ENCODE measurements at places on chromosomes 3 and 15.

DNA sequence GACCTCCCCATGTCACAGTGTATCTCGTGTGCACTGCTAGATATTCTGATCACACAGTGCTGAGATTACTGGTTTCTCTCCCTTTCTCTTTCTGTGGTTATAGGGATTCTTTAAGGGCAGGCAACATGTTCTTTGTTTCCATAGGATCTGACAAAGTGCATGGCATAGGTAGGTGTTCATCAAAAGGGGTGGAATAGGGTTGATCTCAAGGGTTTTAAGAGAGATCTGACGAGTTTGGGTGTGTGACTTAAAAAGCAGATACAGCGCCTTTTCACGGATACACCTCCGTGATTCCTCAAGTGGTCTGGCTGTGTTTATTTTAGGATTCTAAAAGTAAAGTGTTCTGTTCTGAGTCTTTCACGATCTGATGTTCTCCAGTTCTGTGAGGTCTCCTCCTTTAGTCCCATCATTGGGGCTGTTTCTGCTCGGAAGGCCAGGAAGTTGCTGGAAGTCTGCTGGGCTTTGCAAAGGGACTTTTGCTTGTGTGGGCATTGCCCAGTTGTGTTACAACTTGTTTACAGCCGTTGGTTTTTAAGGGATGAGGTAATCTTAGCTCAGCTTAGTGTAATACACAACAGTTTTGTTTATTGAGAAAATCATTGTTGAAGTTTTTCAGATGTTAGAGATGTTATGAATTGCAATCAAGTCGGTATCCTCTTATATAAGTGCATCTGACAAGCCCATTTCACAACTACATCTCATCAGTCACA, 34.8 kb downstream of the IGF1R start:
- DNase-seq, result no peak

DNA sequence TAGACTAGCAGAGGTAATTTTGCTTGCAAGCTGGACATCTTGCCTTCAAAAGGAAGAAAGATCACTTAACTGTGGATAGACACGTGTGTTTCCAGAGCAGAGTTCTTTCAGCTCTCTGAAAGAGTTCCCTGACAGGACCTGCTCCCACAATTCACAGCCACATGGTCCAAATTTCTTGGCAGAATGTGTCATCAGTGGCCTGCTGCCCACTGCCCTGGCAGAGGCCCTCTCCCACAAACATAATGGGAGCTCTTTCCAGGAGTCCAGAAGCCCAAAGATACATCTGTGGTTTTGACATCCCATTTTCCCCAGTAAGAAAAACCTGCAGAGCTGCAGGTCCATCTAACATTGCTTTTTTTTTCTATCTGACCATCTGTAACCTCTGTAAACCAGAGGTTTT, 48.3 kb downstream of the SERPINI1 start:
- no peak for DNase-seq

DNA sequence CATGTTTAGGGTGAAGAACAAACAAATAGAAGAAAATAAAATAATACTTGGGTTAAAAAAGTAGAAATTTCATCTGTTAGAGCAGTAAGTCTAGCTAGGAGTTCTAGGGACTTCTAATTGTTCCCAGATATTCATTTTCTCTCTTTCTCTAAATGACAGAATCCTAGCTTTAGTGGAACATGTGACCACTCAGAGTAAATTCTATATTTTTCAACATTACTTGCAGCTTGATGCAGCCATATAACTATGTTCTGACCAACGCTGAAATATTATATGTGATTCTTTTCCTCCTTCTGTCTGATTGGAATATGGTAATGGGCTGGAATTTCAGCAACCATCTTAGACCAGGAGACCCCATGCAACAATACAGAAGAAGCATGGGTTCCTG, 8.1 kb downstream of the PTX3 start:
- no peak for DNase-seq

DNA sequence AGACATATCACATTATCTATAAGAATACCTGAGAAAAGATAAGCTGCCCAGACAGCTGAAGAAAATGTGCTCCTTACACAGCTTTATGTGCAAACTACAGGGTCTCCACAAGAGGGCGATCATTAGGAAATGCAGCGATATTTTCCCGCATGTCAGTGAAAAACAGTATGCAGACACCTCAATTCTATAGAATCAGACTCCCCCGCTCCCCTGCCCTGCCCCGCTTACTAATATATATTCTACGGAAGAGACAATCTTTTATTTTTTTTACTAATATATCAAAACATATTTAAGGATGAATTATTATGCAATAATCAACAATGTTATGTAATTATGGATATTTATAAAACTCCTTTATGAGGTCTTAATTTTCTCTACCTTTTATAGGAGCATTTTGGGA, 681.3 kb downstream of the ROBO1 start:
- DNase-seq, result peak; percentile 20

GRCh38 chr15:35724626-35725025, 178.7 kb upstream of the DPH6 start:
- no peak for DNase-seq

DNA sequence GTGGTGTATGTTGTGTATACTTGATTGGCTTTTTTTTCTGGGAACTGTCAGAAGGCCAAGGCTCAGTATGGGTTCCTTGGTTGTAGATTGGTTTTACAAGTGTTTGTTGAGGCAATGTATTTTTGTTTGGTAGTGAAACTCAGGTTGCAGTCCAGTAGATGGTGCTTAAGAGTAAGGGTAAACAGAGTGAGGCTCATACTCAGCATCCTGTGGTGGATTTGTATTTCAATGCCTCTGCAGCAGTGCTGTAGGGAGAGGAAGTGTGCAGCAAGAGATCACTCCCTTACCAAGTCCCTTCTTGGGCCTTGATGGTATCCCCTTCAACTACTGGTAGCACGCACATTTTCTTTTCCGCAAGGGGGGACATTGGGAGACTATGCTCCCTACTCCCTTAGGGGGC, 428.5 kb upstream of the CNTN3 start:
- no peak for DNase-seq

DNA sequence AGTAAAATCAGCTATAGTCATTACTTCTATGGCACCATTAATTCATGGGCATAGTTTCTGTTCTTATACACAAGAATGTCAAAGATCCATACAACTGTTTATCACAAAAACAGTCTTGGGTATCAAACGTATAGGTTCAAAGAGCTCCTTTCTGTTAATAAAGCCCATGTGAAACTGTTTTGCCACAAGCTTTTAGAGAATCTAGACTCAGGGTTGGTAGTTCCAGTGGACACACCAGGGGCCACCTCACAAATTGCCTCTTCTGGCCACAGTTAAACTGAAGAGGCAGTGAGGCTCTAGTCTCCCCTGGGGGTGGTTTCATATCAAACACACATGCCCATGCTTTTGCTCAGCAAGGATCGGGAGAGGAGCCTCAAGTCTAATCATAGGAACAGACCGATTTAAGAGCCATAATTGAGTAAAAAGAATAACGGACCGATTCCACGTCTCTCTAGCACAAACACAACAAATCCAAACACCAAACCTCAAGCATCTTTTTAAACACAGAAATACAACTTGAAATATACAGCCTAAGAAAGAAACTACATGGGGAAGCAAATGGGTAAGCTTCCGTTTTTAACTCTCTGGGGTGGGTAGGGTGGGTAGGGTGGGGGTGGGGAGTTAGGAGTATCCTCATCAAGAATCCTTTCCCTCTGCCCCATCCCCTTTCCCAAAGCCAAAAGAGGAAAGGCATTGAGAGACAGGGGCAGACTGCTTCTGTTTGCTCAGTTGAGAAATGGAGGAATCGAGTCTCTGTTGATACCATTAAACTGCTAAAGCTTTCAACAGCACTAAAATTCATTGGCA, 443.3 kb downstream of the MAGI1 start:
- DNase-seq, result no peak

- peak; percentile 55 for DNase-seq
Observed at GRCh38 chr3:195548987-195549386, 5.9 kb upstream of the PPP1R2 start.

DNA sequence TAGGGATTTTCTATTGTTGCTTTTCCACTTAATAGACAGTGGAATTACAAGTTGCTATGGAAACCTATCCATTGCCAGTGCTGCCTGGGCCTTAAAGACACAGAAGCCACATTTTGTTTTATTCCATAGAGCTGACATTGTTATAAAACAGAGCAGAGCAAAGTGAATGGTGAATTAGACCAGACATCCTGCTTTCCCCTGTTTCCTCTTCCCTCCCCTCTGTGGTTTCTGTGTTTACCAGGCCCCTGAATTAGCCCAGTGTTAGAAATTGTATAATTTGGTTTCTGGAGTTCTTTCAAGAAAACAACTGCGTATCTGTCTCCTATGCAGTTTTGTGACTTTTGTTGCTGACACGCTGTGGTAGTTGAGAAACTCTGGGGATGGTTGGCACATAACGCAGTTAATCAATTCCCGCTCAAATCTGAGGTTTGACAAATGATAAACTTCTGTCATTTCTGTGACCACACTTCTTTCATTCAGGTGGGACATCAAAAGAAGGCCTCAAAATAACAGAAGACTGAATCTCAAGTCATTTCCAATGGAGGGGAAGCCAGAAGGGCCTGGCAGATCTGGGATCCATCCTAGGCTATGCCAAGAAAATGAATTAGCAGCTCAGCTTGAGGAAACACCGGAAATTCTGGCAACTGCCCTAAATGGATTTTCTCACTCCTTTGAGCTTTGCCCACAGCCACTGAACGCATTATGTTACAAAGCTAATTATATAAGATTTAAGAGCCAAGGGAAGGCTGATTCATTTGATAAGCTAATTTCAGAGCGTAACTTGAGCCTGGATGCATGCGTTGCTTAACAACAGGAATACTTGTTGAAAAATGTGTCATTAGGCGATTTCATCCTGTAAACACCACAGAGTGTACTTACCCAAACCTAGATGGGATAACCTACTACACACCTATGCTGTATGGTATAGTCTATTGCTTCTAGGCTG, 46.9 kb downstream of the NR1D2 start:
- peak; percentile 36 for DNase-seq

- no peak for DNase-seq
Observed at GRCh38 chr15:72315706-72316370, 4.1 kb downstream of the CELF6 start.

DNA sequence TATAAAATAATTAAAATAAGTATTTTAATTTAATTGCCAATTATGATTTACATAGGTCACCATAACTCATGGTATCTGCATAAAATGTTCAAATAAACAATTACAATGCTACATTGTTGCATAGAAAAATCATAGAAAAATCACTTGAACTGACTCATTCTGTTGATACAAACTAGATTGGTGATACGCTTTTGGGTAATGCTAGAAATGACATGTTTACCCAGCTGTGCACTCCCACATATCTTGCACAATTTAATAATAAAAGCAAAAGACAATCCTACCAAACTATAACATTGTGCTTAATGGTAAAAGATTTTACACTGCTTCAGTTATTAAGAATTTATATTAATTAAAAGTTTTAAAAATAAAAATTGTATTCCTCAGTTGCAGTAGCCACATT, 45.8 kb upstream of the FBXL22 start:
- DNase-seq, result no peak

DNA sequence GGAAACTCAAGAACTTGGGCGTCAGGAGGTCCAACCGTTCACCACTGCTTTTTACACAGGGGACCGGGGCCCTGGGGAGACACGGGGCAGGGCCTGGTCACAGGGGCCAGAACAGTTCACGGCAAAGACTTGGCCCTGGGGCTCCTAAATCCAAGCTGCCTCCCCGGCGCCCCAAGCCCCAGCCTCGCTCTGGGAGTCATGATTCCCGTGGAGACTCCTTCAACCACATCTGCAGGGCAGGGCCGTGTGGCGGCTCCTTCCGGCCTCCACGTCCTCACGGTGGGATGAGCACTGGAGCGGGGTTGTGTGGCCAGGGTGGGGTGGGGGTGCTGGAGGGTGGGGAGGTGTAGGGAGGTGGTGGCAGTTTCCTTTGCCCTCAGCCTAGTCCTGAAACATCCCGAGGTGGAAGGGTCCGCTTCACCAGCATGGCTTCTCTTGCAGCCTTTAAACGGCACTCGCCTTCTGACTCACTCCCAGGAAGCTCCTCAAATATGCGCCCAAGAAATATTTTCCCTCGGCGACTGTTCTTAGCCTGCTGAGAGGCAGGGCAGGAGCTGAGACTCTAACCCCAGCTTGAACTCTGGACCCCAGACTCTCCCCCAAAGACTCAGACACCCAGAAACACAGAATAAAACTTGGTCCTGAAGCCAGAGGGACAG, 1.8 kb downstream of the MUC4 start:
- DNase-seq, result no peak

DNA sequence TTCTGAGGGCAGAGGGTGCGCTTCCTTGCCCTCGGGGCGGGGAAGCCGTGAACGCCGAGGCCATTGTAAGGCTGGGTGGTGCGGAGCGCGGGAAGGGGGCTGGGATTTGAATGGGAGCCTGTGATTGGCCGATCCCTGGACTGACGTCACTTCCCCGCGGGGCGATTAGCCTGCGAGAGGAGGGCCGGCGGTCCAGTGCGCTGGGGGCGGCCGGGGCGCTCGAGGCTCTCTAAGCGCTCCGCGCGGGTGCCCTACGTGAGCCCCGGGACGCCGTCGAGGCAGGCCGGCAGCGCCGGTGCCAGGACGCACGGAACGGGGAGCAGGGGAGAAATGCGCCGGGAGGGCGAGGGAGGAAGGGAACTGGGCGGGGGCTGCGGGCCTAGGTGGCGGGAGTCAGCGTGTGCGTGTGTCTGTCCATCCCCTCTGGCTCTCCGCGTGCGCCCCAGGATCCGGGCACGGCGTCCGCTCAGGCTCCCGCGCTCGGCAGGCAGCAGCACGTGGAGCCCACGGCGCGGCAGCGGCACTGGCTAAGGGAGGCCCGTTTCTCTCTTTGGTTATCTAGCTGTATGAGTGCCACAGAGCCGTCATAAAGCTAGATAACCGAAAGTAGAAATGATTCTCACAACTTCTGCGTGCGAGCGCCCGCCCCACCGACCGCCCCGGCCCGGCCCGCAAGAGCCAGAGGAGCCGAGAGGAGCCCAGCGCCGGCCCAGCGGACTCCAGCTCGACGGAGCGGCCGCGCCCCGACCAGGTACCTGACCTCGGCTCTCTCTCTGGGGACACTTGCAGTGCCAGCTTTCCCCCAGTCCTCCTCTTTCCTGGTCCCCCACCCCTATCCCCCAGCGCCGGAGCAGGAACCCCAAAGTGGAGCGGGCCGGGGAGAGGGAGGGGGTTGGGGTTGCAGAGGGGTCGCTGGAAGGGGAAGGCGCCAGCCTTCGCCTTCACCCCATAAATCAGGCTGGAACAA, 33.1 kb upstream of the POLG start:
- no peak for DNase-seq

- no peak for DNase-seq
Observed at GRCh38 chr15:91253605-91254004, 153.5 kb downstream of the SV2B start.

- DNase-seq, result no peak
Observed at GRCh38 chr3:172210355-172210754, 171.0 kb downstream of the FNDC3B start.

DNA sequence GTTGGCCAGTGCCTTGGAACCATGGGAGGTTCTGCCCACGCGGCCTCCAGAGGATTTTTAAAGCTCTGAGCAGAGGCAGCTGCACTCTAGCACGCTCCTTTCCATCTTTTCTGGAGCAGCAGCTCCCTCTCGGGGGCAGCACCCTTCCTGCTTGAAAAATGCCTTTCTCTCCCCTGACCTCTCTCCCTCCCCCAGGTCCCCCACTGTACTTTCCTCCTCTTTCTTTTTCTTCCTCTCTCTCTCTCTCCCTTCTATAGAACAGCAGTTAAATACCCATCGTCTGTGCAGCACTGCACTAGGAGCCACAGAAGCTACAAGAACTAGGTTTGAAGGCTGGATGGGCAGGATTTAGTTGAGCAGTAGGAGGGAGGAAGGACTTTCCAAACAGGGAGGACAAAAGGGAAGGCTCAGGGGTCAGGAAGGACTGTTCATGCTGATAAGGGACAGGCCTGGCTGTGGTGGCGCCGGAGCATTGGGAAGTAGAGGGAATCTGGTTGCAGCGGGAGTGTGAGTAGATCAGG, 4.4 kb downstream of the ALPK3 start:
- DNase-seq, result no peak

- DNase-seq, result no peak
Observed at GRCh38 chr3:87004883-87005282, 13.9 kb upstream of the VGLL3 start.

All from common myeloid progenitor, CD34-positive (primary cell).